Activated CD4-positive, alpha-beta memory T cell treated with anti-CD3 and anti-CD28 coated beads for 36 hours (primary cell): ENCODE measurements at places on chromosomes 2 and 18. TPM values are rescaled to one million over a fixed set of nuclear protein-coding genes. Genes with fewer than 3 reads are reported as not detected.

DNA sequence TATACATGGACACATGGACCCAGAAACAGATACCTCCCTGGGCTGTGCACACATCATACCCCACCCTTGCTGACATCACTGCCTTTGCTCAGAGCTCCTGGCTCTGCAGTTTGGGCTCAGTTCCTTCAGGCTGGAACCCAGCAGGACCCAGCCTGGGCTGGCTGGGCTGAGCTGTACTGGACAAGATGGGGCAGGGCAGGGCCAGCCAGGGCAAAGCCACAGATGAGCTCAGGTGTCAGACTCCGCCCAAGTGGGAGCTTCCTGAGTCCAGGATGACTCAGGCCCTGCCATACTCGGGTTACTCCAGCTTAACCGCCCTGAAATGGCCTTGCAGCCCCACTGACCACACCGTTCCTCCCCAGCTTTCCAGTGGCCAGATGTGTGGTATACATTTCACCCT, 284.9 kb downstream of the OSR1 start:
- no peak for DNase-seq

TTC27 gene
- total RNA-seq: 27.9 TPM

DNA sequence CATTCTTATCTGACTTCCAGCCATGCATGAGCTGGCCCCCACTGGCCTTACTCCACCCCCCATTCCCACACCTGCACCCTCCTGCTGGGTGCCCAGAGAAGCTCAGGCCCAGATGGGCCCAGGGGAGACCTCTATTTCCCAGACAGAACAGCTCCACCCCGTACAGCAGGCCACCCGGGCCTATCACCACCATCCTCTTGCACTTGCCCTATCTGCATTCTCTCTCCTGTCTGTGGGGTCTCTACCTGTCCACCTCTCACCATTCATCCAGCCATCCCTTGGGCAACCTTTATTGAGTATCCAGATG, 25.3 kb upstream of the TNS1 start:
- DNase-seq: peak; percentile 5

GRCh38 chr2:43239981-43240765, 13.8 kb upstream of the ZFP36L2 start:
- DNase-seq: no peak

PRKAG3 gene
- total RNA-seq: not detected

GRCh38 chr2:168166902-168167510, 80.4 kb downstream of the STK39 start:
- peak; percentile 37 for DNase-seq

- DNase-seq: peak; percentile 43
Measured at GRCh38 chr18:13616041-13616440, 110.3 kb downstream of the FAM210A start.

DNA sequence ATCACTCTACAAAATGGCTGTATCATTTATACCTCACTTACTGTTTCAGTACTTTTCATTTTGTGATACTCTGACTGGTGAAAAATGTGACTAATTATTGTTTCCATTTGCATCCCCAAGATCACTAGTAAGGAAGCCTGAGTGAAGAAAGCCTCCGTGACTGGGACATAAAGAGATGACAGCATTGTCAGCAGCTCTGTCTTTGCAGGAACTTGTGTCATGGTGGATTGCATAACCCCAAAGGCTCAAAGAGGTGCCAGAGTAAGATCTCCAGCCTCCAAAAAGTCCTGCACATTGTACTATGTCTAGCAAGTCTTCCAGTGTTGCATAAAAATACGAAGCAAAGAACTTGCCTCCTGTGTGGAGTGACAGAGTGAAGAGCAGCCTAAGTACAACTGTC, 187.5 kb upstream of the CRIM1 start:
- no peak for DNase-seq

DNA sequence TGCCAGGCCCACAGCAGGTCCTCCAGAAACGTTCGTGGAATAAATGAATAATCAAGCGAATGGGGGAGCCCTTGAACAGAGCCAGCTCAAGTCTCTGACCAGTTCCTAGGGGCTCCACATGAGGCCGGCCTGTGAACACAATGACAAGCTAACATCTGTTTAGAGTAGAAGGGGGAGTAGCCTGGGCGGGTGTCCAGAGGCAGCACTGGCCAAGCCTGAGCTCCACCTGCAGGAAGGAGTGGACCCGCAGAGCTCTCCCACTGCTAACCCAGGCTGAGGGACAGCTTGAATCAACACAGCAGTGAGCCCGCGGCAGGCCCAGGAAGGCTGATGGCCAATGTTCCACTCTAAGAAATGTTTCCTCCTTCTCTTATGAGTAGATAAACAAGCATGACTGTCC, 234.8 kb upstream of the RAB6C start:
- DNase-seq: no peak

DNA sequence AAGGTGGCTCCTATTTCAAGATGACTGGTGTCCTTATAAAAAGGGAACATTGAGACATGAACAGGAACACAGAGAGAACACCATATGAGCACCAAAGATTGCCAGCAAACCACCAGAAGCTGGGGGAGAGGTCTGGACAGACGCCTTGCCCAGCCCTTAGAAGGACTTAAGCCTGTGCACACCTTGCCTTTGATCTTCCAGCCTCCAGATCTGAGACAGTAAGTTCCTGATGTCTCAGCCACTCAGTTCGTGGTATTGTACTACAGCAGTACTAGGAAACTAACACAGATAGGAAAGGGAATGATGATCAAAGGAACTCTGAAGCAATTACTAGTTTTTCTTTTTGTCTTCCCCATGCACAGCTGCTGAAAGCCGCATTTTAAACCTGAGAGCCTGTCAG, 137.3 kb upstream of the FHL2 start:
- DNase-seq: no peak

LRRTM4 gene
- not detected for total RNA-seq

AQP4 gene
- not detected for total RNA-seq

- DNase-seq: no peak
Measured at GRCh38 chr2:11478899-11479605, 13.1 kb upstream of the E2F6 start.

- peak; percentile 41 for DNase-seq
Measured at GRCh38 chr2:232876161-232876977, 6.3 kb downstream of the SNORC start.

TACR1 gene
- not detected for total RNA-seq

SERPINB5 gene
- not detected for total RNA-seq

- no peak for DNase-seq
Measured at GRCh38 chr2:3606370-3607201, 11.7 kb downstream of the COLEC11 start.

CNDP1 gene
- total RNA-seq: not detected

LRRC30 gene
- not detected for total RNA-seq

- peak; percentile 38 for DNase-seq
Measured at GRCh38 chr2:241804326-241805229, 4.4 kb upstream of the NEU4 start.
